ENCODE measurements at places on chromosomes 7 and 10.

DNA sequence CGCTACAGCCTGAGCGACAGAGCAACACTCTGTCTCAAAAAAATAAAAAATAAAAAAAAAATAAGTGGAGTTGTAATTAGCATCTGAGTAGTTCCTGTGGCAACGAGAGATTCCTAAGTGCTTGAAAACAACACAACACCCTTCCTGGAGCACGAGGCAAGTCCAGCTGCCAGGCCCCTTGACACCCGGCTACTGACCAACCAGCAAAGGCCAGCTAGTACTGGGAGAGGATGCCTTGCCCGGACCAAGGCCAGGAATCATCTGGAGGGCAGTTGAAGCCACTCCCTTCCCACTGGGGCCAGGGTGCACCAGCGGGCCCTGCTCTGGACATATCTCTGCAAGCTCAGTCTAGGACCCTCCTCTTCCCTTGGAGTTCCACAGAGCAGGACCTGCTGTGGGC is 536 bp downstream of the C10orf105 start:
- DNase-seq, result no peak

- DNase-seq, result peak; percentile 15
Observed at GRCh38 chr7:133081119-133081598, 731 bp downstream of the CHCHD3 start.

DNA sequence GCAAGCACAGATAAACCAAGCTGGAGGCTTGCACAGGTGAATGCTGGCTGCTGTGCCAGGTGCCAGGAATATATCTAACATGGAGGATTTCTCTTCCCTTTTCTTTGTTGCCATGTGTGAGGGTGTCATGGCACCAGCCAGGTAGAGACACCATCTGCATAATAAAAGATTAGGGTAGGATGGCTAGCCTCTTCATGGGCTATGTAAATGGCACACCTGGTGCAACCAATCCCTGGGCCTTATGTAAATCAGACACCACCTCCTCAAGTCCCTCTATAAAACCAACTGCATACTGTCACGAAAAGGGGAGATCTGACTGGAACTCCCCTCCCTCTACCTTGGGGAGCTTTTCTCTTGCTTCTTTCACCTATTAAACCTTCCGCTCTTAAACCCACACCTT is 322.5 kb upstream of the POM121L12 start:
- DNase-seq, result no peak

DNA sequence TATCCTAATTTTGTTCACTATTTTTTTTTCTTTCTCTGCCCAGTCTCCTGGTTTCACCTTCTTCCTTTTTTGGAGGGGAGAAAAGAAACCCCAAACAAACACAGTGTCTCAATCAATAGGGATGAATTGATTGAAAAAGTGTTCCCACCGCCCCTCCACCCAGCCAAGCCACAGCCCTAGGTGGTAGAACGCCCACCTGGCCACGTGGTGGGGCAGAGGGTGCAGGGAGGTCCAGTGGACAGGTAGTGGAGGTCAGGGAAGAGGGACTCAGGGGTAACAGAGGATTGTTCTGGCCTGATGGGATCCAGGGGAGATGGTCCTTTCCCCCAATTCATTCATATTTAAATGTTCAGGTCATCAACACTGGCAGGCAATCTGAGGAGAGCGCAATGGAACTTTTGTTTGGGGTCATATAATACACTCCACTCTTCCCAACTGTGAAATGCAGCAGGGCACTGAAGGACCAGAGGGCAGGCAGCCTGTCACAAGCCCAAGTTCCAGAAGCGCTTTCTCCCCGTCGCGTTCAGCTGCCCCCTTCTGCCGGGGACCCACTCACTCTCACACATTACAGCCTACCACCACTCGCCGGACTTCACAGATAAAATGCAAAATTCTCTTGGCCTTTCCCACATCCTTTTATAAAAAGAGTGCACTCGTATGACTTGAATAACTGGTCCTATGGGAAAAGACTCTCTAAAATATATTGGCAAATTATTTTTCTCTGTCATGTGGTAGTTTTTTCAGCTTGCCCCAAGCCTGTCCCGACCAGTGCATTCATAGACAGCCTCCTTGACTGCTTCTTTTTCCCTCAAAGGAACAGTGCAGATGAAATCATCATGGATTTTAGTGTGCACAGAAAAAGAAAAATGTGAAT is 1.6 kb downstream of the INHBA start:
- no peak for DNase-seq

- no peak for DNase-seq
Observed at GRCh38 chr7:132410861-132411541, 165.3 kb downstream of the PLXNA4 start.

DNA sequence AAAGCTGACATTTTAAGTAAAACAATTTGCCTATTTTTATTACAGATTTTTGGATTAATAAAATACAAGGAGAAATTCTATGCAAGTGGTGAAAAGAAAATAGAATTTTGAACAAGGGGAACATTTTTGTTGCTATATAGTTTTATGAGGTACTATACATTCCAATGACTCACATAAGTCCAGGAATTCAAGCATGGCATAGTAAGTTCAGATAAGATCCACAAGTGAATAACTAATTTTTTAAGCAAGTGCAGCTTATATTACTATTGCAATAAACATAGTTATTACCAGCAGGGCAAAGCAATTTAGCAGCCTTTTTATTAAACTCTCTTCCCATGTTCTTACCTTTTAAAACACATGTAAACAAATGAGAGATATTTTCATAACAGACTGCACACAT is 1123.5 kb upstream of the LRRN3 start:
- no peak for DNase-seq

- DNase-seq, result no peak
Observed at GRCh38 chr10:113139699-113140098, 189.7 kb downstream of the TCF7L2 start.

DNA sequence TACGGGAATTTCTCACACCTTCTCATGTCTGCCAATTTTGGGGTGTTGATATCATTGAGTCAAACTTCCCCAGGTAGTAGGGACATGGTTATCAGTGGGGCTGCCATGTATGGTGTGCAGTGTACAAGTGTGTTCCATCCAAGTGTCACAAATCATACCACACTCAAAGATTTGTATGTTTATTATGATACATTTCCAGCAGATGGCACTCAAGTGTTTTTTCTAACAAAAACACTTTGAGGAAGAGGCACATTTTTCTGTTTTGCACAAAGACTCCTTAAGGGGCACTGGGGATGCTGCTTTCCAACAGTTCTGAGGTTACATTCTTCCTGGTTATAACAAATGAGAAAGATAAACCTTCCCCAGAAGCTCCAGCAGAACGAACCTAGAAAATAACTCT is 414.5 kb downstream of the REEP3 start:
- DNase-seq, result no peak

DNA sequence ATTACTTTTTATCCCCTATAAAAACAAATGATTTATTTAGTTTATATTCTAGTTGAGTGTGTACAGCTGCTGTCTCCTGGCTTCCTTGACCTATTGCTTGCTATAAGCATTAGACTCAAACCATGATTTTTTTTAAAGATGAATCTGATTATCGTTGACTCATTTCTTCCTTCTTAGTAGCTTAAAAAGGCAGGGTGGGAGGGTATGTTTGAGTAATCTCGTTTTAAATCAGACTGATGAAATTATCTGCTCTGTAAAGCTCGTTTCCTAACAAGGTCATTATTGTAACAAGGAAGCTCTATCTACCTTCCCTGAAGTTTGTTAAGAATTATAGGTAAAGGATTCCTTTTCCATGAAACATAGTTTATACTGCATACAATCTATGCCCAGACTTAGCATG is 276.3 kb upstream of the KCND2 start:
- no peak for DNase-seq

DNA sequence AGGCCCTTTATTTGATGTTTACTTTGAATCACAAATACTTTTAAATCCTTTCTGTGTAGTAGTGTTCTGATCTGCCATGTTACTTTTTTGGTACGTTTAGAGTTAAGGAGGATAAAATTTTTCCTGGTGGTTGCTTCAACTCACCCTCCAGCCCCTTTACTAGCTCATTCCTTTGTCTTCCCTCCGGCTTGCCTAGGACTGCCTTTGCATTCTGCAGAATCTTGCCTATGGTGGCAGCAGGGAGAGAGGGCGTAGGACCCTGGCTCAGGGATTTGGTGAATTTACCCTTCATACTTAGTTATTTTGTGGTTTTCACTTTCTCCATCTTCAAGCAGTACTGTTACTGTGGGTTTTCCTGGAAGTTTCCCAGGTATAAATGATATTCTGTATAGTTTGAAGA is 833.5 kb downstream of the XPNPEP1 start:
- no peak for DNase-seq

DNA sequence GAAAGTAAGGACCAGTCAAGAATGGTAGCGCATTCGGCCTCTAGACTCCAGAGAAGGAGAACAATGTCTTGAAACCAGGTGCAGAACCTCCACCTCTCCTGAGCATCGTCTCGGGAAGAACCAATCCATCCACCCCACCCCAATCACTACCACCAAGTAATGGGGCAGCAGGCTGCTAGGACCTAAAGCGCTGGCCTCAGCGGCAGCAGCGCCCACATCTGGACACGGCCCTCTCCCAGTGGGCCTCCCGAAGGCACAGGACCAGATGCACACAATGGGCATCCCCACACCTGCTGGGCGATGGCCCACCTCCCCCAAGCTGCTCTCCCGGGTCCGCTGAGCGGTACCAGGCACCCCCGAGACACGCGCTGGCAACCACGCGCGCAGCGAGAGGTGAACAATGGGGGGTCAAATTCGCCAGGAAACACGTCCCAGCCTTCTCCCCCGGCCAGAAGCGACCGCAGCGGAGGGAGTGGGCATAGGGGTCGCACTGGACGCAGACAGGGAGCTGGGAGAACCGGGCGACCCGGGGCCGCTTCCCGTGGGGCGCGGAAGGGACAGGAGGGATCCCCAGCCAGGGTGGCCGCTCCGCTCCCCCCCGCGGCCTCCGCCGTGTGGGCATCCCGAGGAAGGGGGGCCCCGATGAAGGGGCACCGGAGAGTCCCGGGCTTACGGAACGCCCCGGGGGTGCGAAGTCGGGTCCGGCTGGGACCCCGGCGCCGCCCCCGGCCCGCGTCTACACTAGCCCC is 506 bp downstream of the CTTNBP2 start:
- peak; percentile 37 for DNase-seq

DNA sequence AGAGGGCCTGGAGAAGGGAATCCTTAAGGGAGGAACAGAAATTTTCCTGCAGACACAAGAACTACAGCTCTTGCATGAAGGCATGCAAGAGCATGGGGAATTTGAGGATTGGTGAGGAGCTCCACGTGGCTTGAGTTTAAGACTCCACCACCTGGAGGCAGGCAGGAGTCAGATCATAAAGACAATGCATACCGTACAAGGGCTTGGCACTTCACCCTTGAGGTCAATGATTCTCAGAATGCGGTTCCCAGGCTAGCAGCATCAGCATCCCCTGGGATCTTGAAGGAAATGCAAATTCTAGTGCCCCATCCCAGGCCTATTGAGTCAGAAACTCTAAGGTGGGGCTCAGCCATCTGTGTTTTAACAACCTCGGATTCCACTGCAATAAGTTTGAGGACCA is 143.8 kb downstream of the C7orf25 start:
- DNase-seq, result no peak

GRCh38 chr7:127678947-127679346 is 27.0 kb downstream of the SND1 start:
- no peak for DNase-seq

DNA sequence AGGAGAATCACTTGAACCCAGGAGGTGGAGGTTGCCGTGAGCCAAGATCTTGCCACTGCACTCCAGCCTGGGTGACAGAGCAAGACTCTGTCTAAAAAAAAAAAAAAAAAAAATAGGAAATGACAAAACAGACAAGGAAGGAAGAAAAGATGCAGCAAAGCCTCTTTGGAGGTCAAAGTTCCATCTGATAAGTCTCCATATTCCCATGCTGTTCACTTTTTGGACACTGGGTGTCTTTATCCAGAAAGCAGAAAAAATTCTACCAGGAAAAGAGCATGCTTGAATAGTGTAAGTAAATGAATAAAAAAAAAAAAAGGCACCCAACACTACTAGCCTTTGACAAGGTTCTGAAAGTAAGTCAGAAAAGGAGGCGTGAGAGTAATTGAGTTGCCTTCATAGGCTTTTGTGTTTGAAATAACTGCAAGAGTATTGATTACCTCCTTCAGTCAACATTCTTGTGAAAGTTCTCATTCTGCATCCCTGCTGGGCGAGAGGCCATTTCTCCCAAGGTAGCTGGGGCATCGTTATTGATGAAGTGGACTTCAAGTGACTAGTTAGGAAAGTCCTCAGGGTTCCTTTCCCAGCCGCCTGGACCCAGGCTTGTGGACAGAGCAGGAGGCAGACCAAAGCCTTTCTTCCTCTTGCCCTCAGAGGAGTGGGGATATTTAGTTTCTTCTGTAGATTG is 133.3 kb upstream of the KIF5B start:
- DNase-seq, result no peak

DNA sequence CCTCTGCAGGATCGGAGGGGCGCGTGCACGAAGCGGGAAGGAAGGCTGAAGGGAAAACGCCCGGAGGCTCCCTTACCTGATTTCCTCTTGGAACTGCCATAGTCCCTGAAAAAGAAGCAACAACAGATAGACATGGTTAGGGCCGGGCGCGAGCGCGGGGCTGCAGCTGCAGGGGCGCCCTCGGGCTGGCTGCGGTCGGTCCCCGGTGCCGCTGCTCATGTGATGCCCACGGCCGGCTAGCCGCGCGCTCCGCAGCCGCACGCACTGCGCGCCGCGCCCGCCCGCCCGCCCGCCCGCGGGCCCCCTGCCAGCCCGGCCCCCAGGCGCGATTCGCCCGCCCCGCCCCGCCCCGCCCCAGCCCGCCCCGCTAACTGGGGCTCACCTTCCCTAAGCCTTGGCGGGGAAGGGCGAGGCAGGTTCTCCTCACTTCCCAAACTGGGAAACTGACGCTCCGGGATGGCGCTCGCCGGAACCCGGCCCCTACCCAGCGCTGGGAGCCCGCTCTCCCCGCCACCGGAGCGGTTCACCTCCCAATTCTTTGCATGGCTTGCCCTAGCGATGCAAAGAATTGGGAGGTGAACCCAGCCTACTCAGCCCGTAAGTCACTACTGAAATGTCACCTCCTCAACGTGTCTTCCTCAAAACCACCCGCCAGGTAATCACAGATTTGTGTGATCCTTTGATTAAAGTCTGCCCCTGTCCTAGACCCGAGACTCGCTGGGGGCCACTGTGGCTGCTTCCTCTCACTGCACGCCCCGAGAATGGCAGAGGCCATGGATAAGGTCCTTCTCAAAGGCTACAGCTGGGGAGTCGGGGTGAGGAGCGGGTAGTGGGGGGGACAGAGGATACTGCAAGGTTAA is 162.2 kb downstream of the SH3PXD2A start:
- DNase-seq, result peak; percentile 64

GRCh38 chr10:15168291-15168785 is at the start of gene NMT2:
Gene NMT2 (minus strand): TSS chr10:15168693. CDS start chr10:15168612, 81 bp downstream.
- DNase-seq, result no peak

- DNase-seq, result no peak
Observed at GRCh38 chr7:84820481-84820880, 366.4 kb downstream of the SEMA3D start.

- no peak for DNase-seq
Observed at GRCh38 chr10:3892440-3893425, 107.7 kb upstream of the KLF6 start.

All from psoas muscle (tissue), 8 donors.